Epithelial cell of proximal tubule (primary cell): ENCODE measurements at places on chromosomes 11 and 22. TPM values are rescaled to one million over a fixed set of nuclear protein-coding genes. Genes with fewer than 3 reads are reported as not detected.

The SMC1B gene
- total RNA-seq: 0.63 TPM in 1 of 2 replicates, not detected in the other

DNA sequence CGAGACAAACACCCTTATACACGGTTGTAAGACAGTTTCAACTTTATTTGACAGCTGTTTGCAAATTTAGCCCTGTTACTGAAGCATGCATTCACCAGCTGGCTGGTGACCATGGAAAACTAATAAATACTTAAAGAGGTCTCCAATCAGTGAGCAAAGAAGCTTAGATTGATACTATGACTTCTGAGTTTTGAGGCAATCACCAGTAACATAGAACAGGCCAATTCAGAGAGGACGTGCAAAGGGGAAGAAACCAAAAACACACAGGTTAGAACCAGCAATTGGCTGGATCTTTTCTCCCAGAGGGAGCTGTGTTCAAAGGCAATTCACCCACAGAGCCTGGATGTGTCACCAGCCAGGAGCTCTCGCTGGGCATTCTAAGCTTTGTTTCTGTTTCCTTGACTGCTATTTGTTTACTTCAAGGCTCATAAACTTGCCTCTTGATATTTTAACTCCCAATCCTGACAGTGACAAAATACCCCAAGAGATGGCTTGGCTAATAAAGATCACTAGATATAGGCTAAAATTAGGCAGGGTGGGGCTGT, 113.6 kb upstream of the MTMR2 start:
- no peak for DNase-seq

DNA sequence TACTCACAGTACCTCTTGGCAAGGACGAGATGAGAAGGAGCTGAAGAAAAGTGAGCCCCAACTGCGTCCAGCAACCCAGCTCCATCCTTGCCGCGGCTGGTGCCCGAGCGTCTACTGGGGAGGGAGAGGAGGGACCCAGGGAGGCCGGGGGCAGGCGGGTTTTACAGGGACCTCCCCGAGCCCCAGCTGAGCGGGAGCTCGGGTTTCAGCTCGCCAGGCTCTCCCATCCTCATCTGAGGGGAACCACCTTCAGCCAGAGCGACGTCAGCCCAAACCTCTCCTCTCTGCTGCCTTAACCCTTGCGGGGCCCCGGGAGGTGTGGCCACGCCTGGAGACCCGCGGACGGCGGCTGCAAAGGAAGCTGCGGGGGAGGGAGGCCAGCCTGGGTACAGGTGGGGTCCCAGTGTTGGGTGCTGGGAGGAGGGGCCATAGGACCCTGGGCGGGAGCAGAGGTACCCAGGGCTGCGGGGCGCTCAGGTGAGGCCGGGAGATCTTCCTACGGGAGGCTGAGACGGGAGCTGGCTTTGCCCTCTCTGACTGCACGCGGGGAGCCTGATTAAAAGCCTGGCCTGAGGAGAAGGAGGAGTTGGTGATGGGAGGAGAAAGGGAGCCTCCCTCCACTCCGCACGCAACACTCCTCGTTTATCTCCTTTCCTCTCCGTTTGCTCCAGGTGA, at the start of gene PAMR1:
PAMR1 (minus strand) TSS at position 116 of the 675 bp plus-strand sequence; CDS start at position 85, 31 bp downstream.
- no peak for DNase-seq

The HBE1 gene
- total RNA-seq: not detected in 2 replicates

The GGTLC3 gene
- total RNA-seq: not detected in 2 replicates

DNA sequence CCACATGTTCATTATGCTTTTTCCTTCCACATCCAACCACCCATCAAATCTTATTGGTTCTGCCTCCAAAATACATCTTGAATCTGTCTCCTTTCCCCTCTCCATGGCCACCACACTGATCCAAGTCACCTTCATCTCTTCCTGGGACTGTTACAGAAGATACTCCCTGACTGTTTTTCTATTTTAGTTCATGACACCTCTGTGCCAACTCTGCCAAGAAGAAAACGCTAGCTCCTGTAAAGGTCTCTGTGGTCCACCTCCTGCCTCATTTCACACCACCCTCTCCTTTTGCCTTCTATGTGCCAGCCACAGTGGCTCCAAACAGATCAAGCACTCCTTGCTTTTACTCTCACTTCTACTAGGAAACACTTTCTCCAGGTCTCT, 58.9 kb upstream of the CLTCL1 start:
- no peak for DNase-seq

GRCh38 chr22:18955696-18956095, 19.6 kb upstream of the PRODH start:
- no peak for DNase-seq

The GUCY1A2 gene
- 0.06 and 0.22 TPM in 2 replicates for total RNA-seq

GRCh38 chr11:117477721-117478120, 150.1 kb downstream of the CEP164 start:
- no peak for DNase-seq

DNA sequence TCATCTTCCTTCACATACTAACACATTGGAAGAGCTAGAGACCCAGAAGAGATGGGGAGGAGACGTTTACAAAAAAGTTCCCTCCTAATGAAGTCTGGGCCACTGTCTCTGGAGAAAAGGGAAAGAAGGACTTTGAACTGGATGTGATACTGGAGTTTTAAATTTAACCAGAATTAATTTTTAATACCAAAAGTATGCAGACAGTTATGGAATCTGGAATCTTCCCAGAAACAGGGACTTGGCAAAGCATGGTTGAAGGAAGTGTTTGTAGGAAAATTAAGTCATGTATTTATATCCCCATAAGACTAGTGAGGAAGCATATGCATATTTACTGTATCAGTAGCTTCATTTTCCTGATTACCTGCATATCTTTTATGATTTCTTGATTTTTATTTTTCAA, 215.5 kb downstream of the TTC28 start:
- no peak for DNase-seq

- DNase-seq: no peak
Measured at GRCh38 chr11:37333345-37333744, 735.3 kb upstream of the RAG2 start.

- DNase-seq: no peak
Measured at GRCh38 chr11:71934213-71934612, 5.4 kb downstream of the RNF121 start.

The GLYAT gene
- total RNA-seq: not detected in 2 replicates

The LRRN4CL gene
- not detected in 2 replicates for total RNA-seq

The INSC gene
- total RNA-seq: 0.58 and 0.81 TPM in 2 replicates

- DNase-seq: no peak
Measured at GRCh38 chr22:50578776-50579310, 616 bp upstream of the CPT1B start.

DNA sequence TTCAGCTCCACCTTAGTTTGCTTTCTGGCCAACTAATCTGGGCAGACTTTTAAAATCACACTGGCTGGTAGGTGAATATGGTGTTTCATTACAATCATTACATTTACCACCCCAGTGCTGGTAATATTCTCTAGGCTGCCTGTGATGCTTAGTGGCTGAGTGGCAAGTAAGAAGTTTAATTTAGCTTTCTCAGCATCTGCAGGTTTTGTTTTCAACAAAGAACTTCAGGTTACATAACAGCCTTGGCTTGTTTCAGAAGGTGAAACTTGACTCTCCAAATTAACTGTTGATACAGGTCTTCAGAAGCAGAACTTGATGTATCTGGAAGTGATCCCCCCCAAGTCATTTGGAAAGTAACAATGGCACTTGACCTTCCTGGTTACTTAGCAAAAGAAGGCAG, 423.3 kb upstream of the CCDC90B start:
- DNase-seq: no peak

- no peak for DNase-seq
Measured at GRCh38 chr11:30380846-30381245, 57.9 kb downstream of the ARL14EP start.

- no peak for DNase-seq
Measured at GRCh38 chr11:68843703-68844312, 2.1 kb upstream of the CPT1A start.

The NECTIN1 gene
- 4.7 and 6.6 TPM in 2 replicates for total RNA-seq

DNA sequence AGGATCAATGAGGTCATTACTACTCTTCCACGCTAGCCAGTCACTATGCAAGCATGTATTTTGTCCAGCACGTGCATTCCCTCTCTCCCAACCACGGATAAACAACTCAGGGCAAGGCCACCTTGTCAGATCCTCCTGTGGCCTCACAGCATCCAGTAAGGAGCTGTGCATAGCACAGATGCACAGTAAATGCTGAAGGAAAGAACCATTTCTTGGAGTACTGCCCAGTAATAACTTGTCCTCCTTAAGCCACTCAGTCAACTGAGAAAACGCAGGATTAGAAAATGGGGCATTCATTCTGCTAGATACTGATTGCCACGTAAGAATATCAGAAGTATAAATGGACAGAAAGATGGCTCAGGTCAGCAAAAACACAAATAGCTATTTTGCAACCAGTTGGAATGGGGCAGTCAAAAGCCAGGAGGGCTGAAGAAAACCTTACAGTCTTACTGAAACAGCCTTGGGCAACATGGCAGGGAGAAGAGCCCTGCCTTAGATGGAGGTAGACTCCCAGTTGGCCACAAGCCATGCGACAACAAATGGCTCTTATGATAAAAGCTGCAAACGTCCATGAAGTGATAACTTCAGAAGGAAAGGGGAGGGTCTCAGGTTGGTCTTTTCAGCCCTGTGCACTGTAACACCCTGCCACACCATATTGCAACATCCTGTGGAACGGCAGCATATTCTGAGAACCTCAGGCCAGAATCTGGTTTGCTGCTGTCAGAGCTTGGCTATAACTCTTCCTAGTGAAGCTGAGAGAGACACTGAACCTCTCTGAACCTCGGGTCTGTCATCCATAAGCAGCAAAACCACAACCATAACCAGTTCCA, 23.0 kb downstream of the PC start:
- DNase-seq: no peak
